ENCODE measurements at places on chromosomes 1 and 21.
A peak's percentile ranks its signal among the peaks of the same experiment; 100 is the strongest.

GRCh38 chr1:196678510-196678884, 26.7 kb downstream of the CFH start:
- DNase-seq = no peak

GRCh38 chr21:36422279-36423098, 37.3 kb downstream of the CHAF1B start:
- DNase-seq = peak; percentile 74

- DNase-seq = no peak
Observed at GRCh38 chr1:22527555-22528296, 35.6 kb upstream of the EPHA8 start.

DNA sequence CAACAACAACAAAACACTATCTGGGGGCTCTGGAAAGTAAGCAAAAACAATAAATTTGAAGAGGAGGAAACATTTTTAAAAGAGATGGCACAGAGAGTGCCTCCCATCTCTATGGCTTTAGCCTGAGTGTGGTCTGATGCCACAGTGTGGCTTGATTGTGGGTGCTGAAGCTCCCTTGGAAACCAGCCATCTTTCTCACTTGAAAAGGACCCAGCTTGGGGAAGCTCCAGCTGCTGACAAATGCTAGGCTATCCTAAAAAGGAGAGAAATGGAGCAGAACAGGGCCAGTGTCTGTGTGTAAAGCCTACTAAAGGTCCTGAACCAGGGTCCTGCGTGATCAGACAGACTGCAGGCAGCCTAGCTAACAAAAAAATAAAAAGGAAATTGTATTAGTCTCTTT, 642.0 kb upstream of the PTBP2 start:
- no peak for DNase-seq

- no peak for DNase-seq
Observed at GRCh38 chr1:232669981-232670747, 40.2 kb upstream of the SIPA1L2 start.

DNA sequence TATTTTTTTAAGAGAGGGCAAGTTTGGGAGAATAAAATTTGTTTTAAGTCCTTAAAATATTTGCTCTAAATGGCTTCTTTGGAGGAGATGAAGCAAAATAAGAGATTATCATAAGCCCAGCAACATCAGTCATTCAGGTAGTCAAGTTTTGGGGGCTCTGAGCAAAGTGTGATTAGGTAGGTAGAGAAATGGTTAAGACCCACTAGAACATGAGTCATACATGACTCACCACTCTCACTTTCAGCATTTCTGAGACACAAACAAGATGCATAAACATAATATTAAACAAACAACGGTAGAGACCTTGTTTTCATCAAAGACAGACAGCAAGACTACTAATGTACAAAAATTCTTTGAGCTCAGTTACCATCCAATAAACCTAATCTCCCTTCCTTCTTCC, 272.2 kb downstream of the LMO4 start:
- DNase-seq = no peak

GRCh38 chr1:69433073-69433472, 134.6 kb upstream of the LRRC7 start:
- no peak for DNase-seq

DNA sequence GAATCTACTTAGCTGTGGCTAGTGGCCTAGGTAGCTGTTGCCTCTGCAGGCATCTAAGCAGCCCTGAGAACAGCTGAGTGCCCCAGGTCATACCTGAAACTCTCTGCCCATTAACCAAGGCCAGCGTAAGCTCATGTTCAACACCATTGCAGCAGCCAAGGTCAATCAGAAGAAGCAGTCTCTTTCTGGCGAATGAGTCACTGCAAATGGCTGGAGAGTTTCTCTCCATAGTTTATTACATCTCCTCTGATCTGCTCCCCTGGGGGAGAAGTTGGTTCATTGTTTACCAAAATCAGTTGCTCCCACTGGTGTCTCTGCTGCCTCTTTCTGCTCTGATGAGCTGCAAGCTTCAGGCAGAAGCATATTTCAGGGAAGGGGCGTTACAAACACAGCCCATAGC, 6.9 kb upstream of the BCL9 start:
- no peak for DNase-seq

- no peak for DNase-seq
Observed at GRCh38 chr1:234647758-234648157, 37.8 kb upstream of the IRF2BP2 start.

GRCh38 chr1:163240705-163241104, 38.0 kb upstream of the RGS5 start:
- DNase-seq = no peak

DNA sequence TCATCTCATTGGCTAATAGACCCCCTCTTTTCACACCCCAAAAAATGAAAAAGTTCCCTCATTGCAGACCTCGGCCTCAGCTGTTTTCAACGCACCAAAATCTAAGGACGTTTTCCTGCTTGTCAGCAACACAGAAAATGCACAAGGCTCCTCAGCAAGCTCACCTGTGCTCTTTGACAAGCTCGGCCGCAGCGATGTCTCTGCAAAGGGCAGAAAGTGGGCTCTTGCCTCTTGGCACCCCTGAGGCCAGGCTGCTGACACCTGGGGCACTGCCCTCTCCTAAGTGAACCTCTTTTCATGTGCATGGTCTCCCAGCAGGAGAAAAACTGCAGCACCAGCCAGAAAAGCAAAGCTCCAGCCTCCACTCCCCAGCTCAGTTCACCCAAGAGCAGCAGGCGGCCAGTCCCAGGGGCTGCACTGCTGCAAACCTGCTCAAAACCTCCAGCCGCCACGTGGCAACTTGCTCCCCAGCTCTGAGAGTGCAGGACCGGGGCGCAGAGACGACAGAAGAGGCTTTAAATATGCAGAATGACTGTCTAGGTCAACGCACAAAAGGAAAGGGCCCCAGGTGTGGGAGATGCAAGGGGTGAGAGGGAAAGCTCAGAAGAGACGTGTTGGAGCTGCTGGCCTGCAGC, 101.7 kb downstream of the PDE9A start:
- no peak for DNase-seq

- DNase-seq = no peak
Observed at GRCh38 chr1:62057641-62058290, 136.9 kb upstream of the L1TD1 start.

DNA sequence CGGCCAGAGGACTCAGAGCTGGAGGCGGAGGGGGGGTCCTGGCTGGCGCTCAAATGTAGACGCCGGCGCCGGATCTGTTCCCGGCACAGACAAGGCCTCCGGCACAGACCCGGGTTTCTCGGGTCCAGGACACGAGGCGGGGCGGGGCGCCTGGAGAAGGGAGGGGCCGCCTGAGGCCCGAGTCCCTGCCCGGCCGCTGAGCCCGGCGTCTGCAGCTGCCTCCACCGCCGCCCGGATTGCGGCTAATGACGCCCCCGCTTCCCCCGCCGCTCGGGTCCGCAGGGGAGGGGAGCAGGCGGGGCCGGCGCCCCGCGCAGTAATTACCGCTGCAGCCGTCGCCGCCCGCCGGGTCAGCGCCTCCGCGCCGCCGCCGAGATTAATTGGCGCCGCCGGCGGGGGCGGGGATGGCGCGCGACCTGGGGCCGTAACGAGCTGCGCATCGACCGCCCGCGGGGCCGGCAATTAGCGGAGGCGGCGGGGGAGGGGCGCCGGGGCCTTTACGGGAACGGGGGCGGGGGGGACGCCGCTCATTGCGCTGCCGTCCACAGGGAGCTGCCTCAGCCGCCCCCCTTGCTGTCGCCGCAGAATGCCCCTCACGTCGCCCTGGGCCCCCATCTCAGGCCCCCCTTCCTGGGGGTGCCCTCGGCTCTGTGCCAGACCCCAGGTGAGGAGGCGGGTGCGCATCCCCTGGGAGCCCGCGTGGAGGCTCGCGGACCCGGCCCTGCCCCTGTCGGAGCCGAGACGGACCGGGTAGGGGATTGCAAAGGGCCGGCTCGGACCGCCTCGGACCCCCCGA, 17.3 kb downstream of the NOC2L start:
- DNase-seq = no peak

DNA sequence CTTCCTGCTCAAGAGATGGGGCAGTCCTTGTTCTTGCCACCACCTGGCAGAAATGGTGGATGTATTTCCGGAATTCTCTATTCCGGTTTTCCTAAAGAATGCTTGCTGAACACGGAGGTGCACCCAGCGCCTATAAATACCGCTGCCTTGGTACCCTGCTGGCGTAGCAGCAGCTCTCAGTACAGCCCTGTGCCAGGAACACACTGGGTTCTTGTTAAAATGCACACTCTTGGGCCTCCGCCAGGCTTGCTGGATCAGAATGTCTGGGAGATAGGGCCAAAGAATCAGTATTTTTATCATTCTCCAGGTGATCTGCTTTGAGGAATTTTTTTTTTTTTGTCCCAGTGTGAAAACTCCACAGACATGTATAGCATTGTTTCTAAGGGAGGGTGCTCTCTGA, 54.2 kb downstream of the IGSF5 start:
- no peak for DNase-seq
